ENCODE measurements at places on chromosomes 4 and X. TPM values are rescaled to one million over a fixed set of nuclear protein-coding genes. Genes with fewer than 3 reads are reported as not detected.

GRCh38 chr4:141356963-141357335, 136.3 kb downstream of the ZNF330 start:
- no peak for DNase-seq

CCNA2 gene
- 12.1 TPM for total RNA-seq

GRCh38 chr4:23937173-23937572, 47.3 kb upstream of the PPARGC1A start:
- no peak for DNase-seq

SMIM31 gene
- not detected for total RNA-seq
